ENCODE measurements at places on chromosomes 1 and 21.

- DNase-seq = no peak
These were observed 42.0 kb downstream of the COL6A1 start for GRCh38 chr21:46023555-46023954.

DNA sequence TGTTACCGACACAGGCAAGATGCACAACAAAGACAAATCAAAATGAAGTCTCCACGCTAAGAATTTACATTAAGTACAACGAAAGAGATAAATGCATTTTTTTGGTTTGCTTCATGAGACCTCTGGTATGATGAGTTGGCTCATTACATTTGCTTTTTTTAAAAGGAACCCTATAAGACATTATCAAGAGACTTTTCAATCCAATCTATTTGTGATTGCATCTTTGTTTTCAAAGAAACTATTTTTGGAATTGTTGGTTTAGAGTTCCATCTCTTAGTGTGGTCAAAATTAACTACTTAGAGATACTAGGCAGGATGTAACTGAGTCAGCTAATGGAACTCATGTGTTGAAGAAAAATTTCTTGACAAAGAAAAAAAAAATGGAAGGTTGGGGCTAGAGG is 200.1 kb downstream of the ZC3H11B start:
- no peak for DNase-seq

GRCh38 chr1:150808846-150809245 is 786 bp upstream of the CTSK start:
- no peak for DNase-seq

- no peak for DNase-seq
These were observed 1.3 kb downstream of the SMG5 start for GRCh38 chr1:156281281-156281680.

GRCh38 chr1:229557913-229558414 is 543 bp downstream of the ABCB10 start:
- DNase-seq = peak; percentile 29

- no peak for DNase-seq
These were observed 270.0 kb downstream of the AKT3 start for GRCh38 chr1:243580072-243580471.

- no peak for DNase-seq
These were observed 55.6 kb upstream of the GCLM start for GRCh38 chr1:93964777-93965200.

DNA sequence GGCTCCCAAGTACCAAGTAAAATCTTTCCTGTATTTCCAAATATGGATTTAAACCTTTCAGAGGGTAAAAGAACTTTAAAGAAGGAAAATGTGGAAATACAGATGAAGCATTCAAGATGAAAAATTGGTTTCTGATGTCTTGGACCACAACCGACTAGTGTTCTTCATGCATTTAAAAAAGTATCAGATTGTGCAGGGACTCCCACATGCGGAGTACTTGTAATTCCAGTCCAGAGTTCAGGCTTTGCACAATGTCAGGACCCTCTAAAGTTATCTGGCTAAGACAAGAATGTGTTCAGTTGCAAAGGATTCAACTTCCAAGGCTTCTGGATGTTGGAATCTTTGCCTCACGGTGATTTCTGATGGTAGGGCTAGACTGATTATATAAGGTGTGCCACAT is 66.7 kb downstream of the RGL1 start:
- no peak for DNase-seq

- no peak for DNase-seq
These were observed 176.1 kb upstream of the TMEM51 start for GRCh38 chr1:14977338-14977931.

- DNase-seq = no peak
These were observed 4.7 kb upstream of the CCSAP start for GRCh38 chr1:229347528-229347927.

- peak; percentile 92 for DNase-seq
These were observed at the start of gene UHMK1 for GRCh38 chr1:162497723-162498495. UHMK1 (plus strand) TSS chr1:162497818; CDS start chr1:162498001, 183 bp downstream.

DNA sequence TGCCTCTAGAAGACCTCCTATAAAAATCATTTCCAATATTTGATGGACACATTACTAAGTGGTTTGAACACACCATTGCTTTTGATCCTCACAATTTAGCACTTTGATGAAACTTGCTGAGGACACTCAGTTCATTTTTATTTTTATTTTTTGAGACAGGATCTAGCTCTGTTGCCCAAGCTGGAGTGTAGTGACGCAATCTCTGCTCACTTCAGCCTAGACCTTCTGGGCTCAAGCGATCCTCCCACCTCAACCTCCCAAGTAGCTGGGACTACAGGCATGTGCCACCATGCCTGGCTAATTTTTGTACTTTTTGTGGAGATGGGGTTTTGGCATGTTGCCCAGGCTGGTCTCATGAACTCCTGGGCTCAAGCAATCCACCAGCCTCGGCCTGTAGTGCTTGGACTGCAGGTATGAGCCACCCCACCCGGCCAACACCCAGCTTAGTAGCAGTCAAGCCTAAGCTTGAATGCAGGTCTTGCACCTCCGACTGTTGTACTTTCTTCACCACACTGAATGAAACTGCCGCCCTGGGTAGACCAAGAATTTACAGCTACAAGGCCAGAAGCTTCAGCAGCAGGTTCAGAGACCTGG is 24.8 kb upstream of the ATP2B4 start:
- DNase-seq = no peak

DNA sequence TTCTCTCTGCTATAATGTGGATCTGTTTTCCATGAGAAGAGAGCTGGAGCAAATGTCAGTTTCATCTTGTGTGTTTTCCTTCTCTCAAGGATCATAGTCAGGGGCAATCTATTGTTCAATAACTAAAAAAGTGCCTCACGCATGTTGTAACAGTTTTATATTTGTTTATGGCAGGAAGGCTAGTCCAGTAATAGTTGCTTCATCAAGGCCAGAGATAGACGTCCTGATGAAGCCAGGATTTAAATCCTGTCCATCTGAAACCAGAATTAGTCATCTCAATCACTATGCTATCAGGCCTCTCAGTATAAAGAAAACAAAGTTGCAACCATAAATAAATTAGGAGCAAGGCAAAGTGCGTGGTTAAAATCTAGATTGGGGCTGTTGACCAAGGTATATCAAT is 30.2 kb upstream of the DUSP10 start:
- no peak for DNase-seq

DNA sequence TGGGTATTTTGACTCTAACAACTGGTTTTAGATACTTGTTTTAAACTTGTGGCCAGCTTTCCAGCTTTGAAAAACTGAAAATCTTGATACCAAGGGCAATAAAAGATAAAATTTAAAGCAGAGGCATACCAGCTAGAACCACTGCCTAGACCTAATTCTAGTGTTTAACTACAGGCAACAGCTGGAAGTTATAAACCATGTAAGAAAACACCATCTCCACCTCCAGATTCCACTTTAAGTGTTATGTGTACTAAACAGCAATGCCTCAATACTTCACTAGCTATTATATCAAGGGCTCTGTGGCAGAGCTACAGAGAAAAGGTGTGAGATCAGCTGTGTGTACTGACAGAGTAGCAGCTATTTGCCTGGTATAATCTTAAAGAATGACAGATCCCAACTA is 69.5 kb downstream of the LPAR3 start:
- DNase-seq = no peak

DNA sequence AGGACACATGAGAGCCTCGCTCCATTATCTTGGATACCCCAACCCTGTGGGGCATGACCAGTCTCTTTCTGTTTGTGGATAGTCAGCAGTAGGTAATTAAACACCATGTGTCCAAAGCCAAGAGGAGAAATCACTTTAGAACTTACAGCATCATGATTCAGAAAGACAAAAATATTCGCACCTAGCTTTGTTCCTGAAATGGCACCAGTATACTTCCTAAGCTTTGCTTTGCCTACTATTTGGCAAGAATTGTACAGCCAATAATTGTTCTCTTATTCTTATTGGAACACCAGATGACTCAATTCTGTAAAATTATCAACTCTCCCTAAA is 24.2 kb downstream of the TNFRSF9 start:
- no peak for DNase-seq

Data from midbrain (tissue), 1 donor.